Foreskin keratinocyte (primary cell): ENCODE measurements at places on chromosomes 1 and 21.

DNA sequence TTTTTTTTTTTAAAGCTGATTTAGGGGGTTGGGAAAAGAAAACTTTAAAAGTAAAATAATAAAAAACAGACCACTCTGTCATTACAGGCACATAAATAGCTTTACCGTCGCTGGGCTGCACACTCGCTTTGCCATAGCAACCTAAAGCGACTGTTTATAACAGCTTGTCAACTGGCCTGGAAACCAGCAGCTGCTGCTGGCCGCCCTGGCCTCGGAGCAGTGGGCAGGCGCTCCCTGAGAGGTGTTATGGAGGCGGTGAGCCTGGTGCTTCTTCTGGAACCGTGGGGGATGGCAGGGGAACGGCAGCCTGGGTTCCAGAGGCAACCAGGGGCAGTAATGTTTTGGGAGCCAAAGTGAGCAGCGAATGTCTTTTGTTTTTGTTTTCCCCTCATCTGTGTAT is 45.7 kb downstream of the ATP2B4 start:
- DNase-seq: no peak

DNA sequence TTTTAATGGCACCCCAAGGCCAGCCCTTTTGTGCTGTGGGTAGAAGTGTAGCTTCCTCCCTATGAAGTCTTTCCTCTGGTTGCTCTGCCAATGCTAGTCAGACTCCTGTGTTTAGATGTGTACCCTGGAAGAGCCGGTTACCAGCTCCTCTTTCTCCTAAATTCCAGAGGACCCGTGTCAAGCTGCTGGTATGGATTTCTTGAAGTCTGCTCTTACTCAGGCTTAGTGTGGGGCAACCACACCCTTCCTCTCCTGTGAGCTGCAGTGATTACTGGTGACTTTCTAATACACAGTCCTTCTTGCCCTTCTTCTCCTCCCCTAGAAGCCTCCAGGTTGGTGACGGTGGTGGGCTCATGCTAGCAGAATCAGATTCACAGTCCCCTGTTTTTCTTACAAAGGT is 74.1 kb upstream of the AKT3 start:
- DNase-seq: peak; percentile 50

GRCh38 chr21:19553919-19554615 is 1150.5 kb upstream of the TMPRSS15 start:
- no peak for DNase-seq

DNA sequence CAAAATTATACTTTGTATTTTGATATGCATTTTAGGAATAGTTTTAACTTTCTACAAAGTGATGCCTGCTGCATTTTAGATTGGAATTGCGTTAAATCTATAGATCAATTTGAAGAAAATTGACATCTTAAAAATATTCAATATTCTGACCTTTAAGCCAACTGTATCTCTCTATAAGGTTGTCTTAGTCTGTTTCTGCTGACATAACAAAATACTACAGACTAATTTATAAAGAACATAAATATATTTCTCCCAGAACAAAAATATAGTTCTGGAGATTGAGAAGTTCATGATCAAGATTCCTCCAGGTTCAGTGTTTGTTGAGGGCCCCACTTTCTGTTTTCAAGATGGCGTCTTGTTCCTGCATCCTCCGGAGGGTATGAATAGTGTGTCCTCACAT is 73.6 kb upstream of the NEGR1 start:
- no peak for DNase-seq

GRCh38 chr1:159798893-159799292 is 3.3 kb upstream of the FCRL6 start:
- no peak for DNase-seq

DNA sequence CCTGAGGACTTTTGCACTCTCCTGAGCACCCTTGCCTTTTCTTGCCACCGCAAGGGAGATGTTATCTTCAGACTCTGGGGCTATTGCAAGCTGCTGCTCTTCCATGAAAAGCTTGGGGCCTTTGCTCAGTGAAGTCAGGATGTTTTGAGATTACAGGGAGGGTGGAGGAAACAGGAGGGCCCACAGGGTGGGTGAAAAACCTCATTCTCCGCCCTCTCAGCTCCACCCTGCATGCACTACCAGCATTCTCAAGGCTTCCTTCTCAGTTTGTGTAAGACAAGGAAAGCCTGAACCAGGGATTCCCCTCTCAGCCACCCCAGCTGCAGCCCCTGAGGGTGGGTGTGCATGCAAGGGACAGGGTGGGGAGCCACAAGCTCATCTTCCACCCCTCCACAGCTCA is 25.8 kb upstream of the ZNF648 start:
- DNase-seq: no peak

GRCh38 chr1:248852481-248853405 is 6.1 kb downstream of the ZNF692 start:
- DNase-seq: no peak

DNA sequence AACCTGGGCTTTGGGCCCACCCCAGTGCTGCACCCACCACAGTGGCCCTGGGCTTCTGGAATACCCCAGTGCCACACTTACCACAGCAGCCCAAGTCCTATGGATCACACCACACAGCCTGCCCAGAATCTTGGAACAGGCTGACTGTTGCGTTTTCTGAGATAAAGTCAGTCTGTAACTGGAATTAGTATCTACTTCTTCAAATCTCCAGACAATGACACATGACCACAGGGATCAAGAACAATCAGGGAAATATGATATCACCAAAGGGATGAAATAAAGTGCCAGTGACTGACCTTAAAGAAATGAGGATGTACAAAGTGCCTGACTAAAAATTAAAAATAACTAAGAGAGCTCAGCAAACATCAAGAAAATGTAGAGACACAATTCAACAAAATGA is 239.7 kb upstream of the PLD5 start:
- DNase-seq: no peak
